Right ventricle myocardium superior (tissue), 1 donor: ENCODE measurements at places on chromosomes 2 and 18. TPM values are rescaled to one million over a fixed set of nuclear protein-coding genes. Genes with fewer than 3 reads are reported as not detected.
A peak's percentile ranks its signal among the peaks of the same experiment; 100 is the strongest.

The PRSS56 gene
- 0.19 TPM for total RNA-seq

The APOB gene
- total RNA-seq, result 8.5 TPM

The HOXD10 gene
- total RNA-seq, result not detected

The SLC5A7 gene
- total RNA-seq, result 0.19 TPM

The TMEM182 gene
- 187 TPM for total RNA-seq

The SATB2 gene
- 1.3 TPM for total RNA-seq

The MYO5B gene
- total RNA-seq, result 0.38 TPM

DNA sequence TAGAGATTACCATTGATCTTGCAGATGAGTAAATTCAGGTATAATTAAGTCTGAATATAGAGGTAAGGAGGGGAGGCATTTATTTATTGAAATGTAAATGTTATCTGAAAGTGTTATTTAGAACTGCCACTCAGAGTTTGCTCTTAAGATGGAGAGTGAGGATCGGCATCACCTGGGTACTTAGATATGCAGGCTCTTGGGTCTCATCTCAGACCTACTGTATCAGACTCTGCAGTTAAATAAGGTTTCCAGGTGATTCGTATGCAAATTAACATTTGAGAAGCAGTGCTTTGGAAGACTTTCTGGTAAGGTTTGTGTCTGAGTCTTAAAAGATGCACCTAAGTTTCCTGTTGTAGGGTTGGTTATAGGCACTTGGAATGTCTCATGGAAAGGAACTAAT lies 9.2 kb downstream of the HTR2B start:
- DNase-seq, result no peak

DNA sequence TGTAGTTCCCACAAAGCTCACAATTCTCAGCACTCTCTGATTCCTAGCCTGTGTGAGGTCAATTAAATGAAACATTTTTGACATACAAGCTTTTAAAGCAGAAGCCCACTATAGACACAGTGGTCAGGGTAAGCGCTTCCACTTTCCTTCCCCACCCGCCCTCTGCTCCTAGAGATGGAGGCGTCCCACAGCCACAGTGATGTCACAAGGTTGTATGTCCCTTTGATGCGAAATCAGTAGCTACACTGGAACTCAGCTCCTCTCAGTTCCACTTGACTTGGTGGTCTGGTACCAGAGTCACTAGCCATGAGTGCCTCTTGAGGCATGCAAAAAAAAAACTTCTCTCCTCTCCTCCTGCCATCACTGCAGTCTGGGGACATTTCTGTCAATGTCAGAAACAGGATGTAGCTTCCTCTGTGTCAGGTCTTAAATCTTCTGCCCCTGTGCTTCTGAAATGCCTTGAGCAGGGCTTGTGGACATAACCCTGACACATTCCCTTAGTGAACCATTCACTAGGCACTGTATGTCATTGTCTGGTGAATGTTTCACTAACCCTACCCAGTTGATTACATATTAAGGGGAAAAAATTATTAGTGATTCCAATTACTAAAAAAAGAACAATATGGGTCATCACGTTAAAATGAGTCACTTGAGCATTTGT lies 7.8 kb downstream of the SULT1C4 start:
- no peak for DNase-seq

GRCh38 chr2:179104736-179105135 lies 54.8 kb upstream of the CCDC141 start:
- DNase-seq, result no peak

DNA sequence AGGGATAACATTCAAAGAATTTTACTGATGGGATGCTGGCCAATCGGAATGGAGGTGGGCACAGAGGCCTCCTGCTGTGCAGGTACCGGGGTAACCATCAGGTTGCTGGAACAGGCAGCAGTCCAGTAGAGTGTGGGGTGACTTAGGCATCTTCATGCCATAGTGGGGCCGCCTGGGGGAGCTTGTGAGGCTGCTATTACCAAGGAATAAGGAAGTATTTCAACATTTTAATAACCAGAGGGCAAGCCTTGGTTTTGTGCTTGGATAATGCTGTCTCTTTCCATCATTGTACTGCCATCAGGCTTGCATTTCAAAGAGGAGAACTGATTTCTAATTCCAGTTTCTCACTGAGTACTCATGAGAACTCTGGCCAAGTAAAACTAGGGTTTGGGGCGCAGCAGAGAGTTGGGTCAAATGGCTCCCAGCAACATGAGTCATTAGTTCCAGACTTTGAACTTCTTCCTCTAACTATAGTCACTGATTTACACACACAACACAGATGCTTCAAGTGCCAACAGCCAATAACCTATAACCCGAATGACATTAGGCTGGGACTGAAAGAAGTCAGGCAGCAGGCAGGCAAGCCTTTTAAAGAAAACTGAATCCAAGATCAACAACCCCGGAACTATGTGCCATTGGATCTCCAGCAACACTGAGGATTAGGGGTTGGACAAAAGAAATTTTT lies 56.1 kb upstream of the FHL2 start:
- DNase-seq, result peak; percentile 58

GRCh38 chr2:110818767-110819481 lies 86.6 kb downstream of the ACOXL start:
- no peak for DNase-seq

DNA sequence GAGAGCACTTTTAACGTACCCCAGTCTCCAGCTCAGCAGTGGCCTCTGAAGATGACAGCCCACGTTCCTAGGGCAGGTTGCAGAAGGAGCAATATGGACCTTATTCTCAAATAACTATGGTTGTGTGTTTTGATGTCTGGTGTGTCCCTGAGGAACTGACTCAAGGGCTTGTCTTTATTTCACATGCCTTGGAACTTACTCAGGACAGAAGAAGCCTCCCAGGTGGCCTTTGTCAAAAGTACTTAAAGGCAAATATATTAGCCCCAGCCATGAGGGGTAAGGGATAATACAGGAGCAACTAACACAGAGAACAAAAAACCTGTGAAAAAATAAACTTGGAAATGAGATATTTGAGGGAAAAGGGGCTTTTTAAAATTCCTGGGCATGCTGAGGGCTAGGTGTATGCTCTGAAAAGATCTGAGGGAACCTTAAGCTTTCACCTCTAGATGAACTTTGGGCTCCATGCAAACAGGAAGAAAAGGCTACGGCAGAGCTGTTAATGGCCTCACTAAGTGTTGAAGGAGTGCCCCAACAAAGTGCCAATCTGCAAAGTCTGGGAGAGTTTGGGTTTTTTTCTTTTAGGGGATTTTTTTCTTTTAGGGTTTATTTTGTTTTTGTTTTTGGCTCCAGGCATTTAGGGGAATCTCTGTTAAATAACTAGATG lies 40.3 kb downstream of the SRBD1 start:
- DNase-seq, result no peak

DNA sequence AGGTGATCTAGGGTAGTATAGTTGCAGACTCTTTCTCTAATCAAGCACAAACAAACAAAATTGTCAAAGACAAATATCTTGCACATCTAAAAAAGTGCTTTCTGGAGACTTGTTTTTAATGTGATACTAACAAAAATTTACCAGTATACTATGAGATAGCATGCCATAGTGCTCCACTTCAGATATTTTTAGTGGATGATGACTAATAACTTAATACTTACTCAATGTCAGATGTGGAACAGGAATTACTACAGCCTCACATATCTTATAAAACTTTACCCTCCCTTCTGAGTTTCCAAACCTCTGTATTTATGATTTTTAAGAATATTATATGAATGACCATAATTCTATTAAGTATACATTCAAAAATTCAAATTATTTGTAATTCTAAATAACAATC lies 1162.0 kb upstream of the SLC39A10 start:
- no peak for DNase-seq

- DNase-seq, result no peak
Measured at GRCh38 chr2:8534386-8534728, 147.5 kb upstream of the ID2 start.

DNA sequence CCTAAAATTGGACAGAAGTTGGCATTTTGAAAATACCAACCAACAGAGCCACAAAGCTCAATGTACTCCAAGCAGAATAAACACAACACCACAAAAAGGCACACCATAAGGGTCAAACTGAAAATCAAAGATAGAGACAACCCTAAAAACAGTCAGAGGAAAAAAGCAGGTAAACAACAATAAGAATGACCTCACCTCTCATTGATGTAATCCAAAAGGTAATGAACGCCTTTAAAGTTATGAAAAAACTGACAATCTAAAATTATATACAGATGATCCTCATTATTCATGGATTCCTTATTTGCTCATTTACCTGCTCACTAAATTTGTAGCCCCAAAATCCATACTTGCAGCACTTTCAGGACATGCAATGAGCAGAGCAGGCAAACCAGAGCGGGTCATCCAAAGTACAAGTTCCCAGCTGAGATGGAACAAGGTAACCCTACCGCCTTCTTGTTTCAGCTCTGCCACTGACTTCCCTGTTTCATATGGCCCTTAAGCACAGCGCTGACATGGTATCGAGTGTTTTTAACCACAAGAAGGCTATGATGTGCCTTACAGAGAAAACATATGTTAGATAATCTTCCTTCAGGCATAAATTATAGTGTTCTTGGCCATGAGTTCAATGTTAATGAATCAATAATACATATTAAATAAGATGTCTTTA lies 17.0 kb downstream of the RTN4 start:
- no peak for DNase-seq

- no peak for DNase-seq
Measured at GRCh38 chr2:238376884-238377391, 49.8 kb upstream of the ASB1 start.

DNA sequence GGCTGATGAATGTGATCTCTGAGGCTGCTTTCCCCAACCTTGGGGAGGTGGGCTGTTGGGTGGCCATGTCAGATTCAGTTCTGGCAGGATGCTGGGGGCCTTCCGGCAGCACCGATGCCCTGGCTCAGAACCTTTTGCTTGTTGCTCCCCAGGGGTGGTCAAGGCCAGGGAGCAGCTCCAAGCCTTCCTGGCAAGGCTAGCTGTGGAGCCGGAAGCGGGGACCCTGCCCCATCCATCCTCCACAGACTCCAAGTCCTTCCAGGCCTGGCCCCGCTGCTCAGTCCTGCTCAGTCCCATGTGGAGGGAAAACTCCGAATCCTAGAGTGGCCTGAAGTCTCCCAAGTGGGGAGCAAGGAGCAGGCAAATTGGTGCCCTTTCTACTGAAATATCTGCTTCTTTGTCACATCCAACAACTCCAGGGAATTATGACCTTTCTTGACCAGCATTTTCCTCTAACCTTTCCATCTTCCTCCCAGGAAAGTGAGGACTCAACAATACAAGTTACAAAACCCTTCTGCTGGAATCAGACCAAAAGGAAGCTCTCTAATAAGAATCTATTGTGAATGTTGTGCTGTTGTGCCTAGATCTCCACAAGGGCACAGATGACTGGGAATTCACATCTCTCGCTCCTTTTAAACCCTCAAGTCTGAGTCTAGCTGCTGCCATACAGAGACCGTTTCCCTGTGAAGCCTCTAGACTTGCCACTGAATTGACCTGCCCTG lies 134.0 kb downstream of the MCFD2 start:
- no peak for DNase-seq

DNA sequence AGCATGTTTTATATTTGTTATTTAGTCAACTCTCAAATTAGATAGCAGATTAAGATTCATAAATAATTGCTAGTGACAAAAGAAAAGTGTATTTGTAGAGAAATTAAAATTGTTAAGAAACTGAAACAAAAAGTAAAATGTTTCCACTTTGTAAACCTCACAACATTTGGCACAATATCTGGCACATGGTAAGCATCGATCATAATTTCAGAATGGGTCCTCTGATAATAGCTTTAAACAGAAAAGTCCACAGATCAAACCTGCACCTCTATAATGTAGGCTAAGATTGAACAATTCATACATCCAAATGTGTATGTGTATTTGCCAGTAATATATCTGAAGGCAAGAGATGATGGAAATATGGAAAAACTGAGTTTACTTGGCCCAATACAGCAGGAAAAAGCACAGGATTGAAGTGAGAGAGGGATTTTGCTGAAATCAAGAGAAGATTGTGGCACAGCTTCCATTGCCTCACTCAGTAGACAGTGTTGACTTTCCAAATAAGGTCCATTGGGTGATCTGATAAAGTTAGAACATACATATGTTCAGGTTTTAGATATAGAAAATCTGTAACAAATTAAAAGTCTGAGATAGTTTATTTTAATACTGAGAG lies 39.4 kb downstream of the COBLL1 start:
- DNase-seq, result no peak
